ENCODE measurements at places on chromosomes 7 and 10.

DNA sequence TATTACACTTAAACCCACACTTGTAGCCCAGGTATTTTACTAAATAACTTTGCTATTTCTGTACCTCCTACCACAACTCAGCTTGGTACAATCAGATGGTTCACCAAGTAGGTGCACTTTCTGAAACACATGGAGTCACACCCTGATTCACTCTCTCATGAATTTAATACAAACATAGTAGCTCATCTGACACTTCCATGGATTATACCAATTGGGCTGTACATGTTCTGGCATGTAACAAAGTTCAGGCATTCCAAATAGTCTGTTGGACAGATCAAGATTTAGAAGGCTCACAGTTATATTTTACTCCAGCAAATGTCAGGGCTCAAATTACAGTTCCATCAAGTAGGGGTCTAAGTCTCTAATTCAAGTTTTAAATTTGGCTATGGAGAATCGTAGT, 62.2 kb upstream of the RNF148 start:
- no peak for DNase-seq

GRCh38 chr10:19922236-19922963, 106.2 kb downstream of the PLXDC2 start:
- DNase-seq = no peak

- DNase-seq = no peak
Observed at GRCh38 chr7:126223729-126224128, 1029.0 kb downstream of the GRM8 start.

- no peak for DNase-seq
Observed at GRCh38 chr7:39594988-39595620, 28.3 kb upstream of the RALA start.

- DNase-seq = no peak
Observed at GRCh38 chr10:58836991-58837575, 324.4 kb downstream of the BICC1 start.

GRCh38 chr10:6530211-6530840, 49.8 kb downstream of the PRKCQ start:
- peak; percentile 80 for DNase-seq

- DNase-seq = peak; percentile 2
Observed at GRCh38 chr7:82443547-82444219, at the start of gene CACNA2D1. Gene CACNA2D1 (minus strand): TSS chr7:82443777.

DNA sequence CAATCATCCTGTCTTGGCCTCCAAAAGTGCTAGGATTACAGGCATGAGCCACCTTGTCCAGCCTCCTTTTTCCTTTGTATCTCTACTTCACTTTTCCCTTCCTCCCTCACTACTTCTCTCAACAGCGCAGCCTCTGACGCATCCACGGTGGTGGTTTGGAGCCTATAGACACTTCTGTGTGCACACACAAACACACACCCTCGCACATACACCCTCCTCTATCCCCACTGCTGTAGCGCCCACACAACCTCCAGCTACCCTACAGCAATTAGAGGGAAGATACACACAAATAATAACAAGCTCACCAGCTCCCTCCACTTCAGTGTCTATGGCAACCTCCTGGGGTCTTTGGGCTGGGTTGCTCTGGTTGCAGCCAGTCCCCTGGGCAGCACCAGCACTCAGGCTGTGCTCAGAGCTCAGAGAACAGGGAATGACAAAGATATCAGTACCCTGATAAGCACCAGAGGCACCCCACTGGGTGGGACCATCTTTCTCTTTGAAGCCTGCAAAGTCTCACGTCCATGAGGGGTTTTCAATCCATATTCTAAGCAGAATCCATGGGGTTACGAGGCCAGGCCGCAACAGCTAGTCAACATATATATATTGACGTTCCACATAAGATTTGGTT, 3.3 kb upstream of the CAMK2G start:
- no peak for DNase-seq

- DNase-seq = no peak
Observed at GRCh38 chr10:129089341-129089740, 377.7 kb upstream of the MGMT start.

DNA sequence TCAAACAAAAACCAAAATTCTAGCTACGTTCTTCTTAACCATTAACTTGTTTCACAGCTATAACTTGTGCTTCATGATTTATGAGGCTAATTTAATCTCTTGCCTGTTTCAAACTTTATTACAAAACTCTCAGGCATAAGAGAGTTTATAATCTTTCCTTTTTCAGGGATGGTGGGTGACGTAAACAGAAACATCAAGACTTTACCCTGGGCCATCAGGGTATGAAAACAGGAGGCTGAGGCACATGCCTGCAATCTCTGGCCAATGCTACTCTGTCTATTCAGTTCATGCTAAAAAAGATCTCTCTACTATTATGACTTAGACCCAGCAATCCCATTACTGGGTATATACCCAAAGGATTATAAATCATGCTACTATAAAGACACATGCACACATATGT, 55.9 kb upstream of the VWC2 start:
- DNase-seq = no peak

- DNase-seq = no peak
Observed at GRCh38 chr10:101050208-101051069, 11.3 kb upstream of the KAZALD1 start.

DNA sequence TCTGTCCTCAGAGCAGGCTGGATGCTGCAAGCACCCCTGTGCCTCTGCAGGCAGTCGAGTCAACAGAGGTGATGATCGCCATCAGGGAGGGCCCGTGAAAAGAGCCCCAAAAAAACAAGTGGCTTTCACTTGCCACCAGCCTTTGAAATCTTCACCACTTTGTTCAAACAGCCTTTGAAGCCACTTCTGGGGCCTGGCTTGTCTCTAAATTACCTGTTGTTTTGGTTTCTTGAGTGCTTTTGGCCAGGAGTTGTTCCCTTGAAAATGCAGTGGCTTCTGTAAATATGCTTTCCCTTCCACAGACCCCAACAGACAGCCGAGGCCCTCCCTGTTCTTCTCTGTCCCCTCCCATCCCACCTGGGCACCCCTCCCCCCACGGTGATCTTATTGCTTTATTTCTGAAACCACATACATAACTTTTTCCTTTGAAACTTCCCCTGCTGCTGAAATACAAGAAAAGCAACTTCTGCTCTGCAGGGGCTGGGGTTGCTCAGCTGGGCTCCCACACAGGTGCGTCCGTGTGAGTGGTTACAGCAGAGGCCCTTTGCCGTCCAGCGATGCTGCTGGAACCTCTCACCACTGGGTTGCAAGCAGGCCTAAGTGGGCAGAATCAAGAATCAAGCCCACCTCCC, 283.8 kb upstream of the SHH start:
- DNase-seq = no peak

DNA sequence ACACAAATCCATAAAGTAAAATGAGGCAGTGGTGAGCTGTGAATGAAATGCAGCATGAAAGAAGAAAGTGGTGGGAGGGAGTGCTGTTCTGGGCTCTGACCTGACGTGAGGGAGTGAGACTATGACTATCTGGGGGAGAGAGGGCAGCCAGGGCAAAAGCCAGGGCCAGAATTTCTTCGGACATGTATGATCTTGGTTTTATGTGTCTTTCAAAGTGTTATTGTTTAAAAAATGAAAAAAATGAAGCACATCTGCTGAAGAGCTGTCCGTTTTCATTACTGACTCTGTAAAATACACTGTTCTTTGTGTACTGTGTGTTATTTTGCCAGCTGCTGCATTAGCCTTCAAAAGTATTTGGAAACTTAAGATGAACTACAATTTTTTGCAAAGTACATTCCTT, 70.2 kb upstream of the KLF14 start:
- DNase-seq = no peak

- no peak for DNase-seq
Observed at GRCh38 chr7:50729962-50730361, 52.7 kb downstream of the GRB10 start.

GRCh38 chr10:132607491-132607890, 69.9 kb downstream of the INPP5A start:
- no peak for DNase-seq

DNA sequence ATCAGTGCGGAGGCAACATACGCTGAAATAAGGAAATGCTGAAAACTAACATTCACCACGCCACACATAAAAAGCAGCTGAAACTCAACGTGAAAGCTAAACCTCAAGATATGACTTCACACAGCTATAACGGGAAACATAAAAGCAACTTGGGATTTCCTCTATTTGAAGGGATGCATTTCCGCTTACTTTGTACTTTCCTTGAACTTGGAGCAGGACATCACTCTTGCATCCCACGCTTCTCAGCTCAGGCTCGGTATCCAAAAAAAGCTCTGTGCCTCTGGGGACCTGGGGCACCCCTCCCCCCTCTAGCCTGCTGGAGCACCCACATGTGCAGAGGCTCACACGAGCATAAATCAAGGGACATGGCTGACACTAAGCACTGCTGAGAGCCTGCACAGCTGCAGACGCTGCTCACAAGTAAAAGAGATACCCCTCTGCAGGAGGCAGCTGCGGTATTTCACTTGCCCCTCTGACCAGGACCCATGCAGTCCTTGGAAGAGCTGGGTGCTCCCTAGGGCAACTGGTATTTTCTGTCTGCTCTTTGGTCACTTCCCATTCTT, 34.2 kb downstream of the PARD3 start:
- DNase-seq = no peak

GRCh38 chr7:111952783-111953182, 253.4 kb downstream of the DOCK4 start:
- no peak for DNase-seq

GRCh38 chr7:27115221-27116026, 12.9 kb upstream of the HOXA2 start:
- DNase-seq = no peak

- DNase-seq = no peak
Observed at GRCh38 chr7:55895021-55895420, 7.8 kb downstream of the ZNF713 start.

- DNase-seq = no peak
Observed at GRCh38 chr7:84533182-84533581, 338.6 kb upstream of the SEMA3A start.

GRCh38 chr10:79219322-79219957, 127.8 kb upstream of the PPIF start:
- no peak for DNase-seq

GRCh38 chr10:74233281-74233680, 82.3 kb downstream of the ADK start:
- DNase-seq = no peak

DNA sequence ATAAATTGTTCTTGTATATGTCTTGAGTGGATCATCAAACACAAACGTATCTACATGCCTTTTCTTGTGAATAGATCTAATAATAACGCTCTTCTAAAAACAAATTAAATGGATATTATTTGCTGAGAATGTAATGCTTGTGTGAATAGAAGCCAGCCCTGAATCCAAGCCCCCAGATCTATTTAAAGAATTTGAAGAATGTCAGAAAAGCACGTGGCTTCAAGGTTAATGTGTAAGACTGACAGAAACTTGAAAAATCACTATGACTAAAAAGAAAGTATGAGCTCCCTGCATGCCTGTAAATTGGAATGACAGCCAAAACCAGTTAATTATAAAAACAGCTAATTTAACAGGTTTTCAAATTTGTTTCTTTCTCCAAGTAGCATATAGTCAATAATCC, 43.2 kb upstream of the ATRNL1 start:
- no peak for DNase-seq

DNA sequence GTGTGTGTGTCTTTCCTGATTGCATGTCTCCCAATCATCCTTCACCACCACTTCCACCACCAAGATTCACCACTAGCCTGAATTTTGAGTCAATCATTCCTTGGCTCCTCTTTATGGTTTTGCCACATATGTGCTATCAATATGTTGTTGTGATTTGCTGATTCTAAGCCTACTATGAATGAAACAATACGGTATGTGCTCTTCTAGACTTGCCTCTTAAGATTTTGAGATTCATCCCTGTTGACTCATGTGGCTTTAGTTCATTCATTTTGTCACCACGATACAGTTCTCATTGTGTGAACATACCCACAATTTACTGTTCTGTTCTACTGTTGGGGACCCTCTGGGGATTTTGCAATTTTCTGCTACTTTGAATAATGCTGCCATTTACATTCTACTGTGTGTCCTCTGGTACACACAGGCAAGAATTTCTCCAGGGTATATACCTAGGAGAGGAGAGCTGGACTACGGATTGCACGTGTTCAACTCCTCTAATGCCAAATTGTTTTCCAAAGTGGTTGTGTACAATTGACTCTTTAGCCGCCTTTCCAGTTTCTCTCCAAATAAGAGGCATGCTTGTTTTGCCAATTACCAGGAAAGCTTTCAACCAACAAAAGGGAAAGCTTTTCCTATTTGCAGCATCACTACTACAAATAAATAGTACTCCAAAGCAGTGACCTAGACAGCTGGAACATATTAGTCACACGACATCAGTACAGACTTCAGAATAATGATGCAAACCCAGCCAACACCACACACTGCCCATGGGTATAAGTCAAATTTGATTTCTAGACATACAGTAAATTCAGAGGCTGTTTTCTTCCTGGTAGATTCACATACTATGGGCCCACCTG, 30.0 kb downstream of the SGMS1 start:
- DNase-seq = no peak

DNA sequence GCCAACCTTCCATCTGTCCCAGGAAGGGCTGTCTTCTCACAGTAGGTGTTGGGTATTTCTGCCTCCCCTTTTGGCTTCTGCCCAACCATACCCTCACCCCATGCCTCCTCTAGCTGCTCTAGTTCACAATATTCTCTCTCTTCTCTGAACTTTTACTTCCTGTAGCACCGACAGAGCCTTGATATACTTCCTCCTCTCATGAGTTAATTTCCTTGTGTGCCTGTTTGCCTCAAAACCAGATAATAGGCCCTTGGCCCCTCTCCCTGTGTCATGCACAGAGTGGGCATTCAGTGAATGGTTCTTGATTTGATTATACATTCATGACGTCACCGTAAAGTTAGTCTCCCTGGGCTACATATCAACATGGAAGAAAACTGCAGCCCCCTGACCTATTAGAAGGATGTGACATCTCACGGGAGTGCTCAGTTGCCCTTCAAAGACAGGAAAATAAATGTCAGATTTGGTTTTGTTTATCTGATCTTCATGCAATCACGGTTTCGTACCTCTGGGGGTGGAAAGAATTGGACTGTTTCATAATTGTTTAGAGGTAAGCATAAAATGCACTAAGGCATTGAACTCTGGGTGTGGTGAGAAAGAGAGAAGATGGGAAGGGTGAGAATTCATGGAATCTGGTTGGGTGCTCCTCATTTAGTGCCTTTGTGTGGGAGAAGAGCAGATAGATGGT, 127.7 kb downstream of the ITIH5 start:
- DNase-seq = no peak

Measured in activated naive CD4-positive, alpha-beta T cell treated with anti-CD3 and anti-CD28 coated beads, Interleukin-2, amount 50 U/mL, for 72 hours (primary cell).